ENCODE measurements at places on chromosomes 4 and X.

GRCh38 chrX:102341867-102342266 is 94.9 kb downstream of the NXF2 start:
- no peak for DNase-seq

DNA sequence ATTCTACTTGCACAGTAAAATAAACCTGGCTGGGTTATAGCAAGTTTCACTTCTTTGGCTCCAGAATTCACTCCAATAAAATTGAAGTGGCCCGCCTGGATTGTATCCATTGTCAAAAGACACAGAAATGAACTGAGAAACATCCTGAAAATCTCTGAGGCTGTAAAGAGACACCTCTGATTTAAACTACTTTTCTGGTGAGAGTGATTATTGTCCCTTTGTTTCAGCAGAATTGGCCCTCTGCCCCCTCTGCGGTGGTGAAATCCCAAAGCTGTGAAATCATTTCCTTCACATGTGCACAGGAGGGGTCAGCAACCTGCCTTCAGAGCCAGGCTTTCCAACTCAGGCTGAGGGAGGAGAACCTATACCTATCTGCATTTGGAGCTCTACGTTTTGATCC is 23.0 kb downstream of the GAB3 start:
- DNase-seq, result no peak

DNA sequence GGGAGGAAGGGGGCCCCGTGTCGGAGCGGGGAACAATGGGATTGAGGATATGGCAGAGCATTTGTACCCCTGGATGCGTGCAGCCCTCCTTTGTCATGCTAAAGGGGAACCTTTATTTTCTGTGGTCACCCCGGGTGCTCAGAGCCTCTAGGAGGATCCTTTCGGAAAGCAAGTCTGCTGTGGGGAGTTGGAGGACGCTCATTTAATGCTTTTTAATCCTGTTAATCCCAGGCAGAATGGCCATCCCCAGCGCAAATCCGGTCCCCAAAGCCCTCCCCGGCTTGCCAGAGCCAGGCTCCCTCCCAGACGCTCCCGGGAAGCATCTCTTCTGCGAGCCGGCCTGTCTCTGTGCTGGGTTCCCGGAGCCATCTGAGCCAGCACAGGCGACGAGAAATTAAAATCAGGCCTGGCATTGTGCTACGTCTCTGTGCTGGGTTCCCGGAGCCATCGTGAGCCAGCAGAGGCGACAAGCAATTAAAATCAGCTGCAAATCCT is 113.2 kb upstream of the PPP2R3B start:
- DNase-seq, result no peak

DNA sequence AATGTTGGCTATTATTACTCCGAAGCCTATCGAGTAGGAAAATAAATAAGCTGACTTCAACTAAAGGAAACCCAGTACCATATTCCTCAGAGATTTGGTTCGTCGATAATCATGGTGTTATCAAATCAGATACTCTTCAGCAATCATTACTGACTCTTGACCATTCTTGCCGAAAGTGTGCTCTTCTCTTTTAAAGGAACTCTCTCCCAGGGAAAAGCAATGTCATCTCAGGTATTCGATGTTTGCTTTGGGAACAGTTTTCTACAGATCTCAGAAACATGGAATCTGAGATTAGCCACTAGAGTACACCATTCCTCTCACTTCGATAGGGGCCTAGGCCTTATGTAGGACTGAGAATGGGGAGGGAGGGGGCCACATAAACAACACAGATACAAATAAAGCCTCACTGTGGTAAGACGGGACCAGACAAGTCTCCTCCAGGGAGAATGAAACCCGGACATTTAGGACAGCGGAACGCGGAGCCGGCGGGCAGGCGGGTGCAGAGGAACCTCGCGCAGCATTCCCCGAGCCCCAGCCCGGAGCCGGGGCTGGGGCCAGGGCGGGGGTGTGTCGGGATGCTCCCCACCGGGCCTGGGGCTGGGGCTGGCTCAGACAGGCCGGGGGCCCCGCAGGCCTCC is 581 bp downstream of the DNAJB14 start:
- DNase-seq, result no peak

GRCh38 chrX:137565921-137566745 is at the start of gene ZIC3:
TSS of gene ZIC3 (plus strand) at chrX:137566127. CDS start at chrX:137566692, 565 bp downstream.
- DNase-seq, result no peak

GRCh38 chr4:111923786-111924185 is 221.5 kb upstream of the FAM241A start:
- no peak for DNase-seq

- DNase-seq, result no peak
These were observed 83.3 kb downstream of the C4orf33 start for GRCh38 chr4:129179276-129179675.

- no peak for DNase-seq
These were observed 127.9 kb downstream of the CHRDL1 start for GRCh38 chrX:110667706-110668105.

DNA sequence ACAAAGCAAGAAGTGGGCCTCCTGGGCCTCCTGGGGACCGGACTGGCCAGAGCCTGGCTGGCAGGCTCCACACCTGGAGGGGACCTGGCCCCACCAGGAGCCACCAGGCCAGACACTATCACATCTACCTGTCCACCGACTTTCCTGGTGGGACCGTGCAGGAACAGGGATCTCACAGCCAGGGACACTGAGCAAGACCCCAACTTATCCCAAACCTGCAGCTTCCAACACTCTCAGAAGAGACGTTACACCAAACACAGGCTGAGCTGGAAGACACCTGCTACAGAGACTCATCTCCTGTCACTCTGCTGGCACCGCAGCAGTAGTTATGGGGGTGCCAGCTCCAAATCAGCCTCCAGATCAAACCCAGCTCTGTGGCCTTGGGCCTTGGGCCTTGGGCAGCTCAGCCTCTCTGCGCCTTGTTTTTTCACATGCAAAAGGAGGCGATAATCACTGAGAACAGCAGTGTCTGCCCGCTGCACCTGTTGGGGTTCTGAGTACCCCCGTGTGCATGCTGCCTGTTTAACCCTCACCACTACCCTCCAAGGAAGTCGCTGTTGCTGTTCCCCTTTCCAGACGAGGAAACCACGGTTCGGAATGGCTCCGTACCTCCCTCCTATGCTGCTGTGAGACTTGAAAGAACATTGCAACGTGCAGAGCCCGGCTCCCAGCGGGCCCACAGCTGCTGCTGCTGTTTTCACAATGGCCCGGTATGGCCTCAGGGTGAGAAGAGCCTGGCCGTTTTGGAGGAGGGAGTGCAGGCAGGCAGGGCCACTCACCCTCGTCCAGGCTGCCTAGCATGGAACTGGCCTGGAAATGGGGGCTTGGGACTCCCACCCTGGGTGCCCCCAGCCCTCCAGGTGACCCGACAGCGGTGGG is 69.6 kb downstream of the ADRA2C start:
- DNase-seq, result no peak

DNA sequence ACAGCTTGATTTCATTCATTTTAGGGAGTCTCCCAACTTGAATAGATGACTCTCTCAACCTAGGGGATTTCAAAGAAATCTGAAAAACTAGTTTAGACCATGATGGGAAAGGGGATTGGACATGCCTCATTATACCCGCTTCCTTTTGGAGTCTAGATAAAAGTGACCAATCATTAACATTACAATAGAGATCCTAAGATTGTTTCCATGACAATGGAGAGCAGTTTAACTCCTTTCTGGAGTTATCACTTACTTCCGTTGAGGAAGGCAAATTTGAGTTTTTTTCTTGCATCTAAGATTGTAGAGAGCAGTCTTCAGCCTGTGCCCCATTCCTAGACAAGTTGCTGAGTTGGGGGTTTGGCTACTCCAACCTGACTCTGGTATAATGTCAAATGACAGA is 11.4 kb upstream of the IL15 start:
- no peak for DNase-seq

DNA sequence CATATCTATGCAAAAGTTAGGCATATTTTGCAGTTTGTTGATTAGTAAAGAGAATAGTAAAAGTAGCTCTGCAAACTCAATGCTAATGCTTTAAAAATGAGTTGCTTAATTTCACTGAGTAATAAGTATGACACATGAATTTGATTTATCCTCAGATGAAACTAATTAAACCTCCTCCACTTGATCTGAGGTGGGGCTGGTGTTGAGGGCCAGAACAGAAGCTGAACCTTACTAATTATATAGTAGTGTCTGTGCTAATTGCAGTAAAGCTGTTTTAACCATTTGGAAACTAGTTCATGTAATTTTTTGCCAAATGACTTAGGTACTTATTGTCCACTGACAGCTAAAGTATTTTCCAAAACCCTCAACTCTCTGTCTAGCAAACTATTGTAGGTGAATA is 7.7 kb upstream of the PGAM4 start:
- no peak for DNase-seq

GRCh38 chrX:129831091-129831885 is 12.4 kb downstream of the ZDHHC9 start:
- no peak for DNase-seq

- no peak for DNase-seq
These were observed 114.0 kb upstream of the SH3RF1 start for GRCh38 chr4:169384779-169385178.

- no peak for DNase-seq
These were observed 1325.7 kb upstream of the IGFBP7 start for GRCh38 chr4:58435871-58436270.

GRCh38 chrX:69123481-69123880 is 41.8 kb downstream of the PJA1 start:
- DNase-seq, result no peak

DNA sequence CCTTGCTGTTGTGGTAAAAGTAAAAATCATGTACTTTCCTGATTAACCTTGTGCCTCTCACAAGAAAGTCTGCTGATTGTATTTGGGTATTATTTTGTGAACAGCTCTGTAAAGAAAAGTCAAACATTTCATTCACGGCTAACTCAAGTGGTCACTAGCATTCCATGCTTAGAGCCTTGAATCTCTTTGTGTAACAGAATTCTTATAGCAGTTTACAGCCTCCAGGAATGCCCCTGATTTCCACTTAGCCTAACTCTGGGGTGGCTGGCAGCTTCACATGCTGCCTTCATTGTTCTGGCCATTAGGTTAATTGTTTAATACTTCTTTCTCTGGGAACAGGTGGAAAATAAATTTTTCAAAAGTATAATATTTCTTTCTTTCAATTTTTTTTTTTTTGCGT is 226.7 kb downstream of the RBMX2 start:
- no peak for DNase-seq

DNA sequence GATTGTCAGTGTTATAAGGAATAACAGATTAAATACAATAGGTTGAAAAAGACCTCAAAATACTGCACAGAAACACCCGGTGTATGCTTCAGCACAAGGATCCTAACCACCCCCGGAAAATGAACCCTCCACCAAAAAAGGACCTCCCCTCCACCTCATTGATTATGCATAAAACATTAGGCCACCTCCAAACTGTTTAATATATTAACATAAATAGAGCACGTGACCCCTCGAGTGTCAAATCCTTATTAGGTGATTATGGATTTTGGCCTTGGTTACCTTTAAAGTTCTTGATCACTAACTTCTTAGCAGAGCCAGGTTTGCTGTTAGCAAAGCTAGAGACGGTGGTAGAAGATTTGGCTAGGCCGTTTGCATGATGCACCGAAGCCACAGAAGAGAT is 958 bp downstream of the CUL4B start:
- DNase-seq, result no peak

DNA sequence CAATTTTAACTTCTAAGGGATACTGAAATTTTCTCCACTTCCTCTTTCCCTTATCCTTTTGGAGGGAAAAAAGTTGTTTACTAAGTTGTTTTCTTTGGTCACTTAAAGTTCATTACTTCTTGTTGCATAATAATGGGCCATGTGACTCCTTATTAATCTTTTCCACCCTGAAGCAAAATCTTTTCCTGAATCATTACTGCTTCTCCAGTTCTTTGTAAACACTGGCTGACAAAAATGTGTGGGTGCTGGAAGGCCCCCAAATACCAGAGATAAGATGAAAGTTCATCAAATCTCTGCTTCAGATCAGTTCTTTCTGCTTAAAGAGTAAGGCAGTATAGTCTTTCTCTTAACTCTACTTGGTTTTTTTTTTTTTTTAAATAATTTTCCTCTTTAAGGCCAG is 108.9 kb upstream of the NHS start:
- no peak for DNase-seq

DNA sequence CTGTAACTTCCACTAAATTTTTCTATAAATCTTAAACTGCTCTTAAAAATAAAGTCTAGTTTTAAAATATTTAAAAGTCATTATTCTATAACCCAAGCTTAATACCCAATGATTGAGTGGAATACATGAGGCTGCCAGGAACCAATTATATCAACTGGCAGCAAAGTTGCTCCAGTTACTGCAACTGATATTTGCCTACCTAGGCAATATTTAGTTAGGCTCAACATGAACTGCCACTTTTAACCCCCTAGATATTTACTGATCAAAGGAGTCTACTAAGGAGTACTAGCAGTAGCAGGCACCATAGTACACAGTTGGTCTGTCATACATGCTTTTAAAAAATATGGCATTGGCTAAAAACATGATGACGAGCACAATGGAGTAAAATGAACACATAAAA is 29.9 kb upstream of the RADX start:
- no peak for DNase-seq

GRCh38 chrX:1224954-1225353 is 12.5 kb upstream of the CRLF2 start:
- DNase-seq, result no peak

GRCh38 chr4:86130160-86130933 is 229.5 kb downstream of the MAPK10 start:
- no peak for DNase-seq

DNA sequence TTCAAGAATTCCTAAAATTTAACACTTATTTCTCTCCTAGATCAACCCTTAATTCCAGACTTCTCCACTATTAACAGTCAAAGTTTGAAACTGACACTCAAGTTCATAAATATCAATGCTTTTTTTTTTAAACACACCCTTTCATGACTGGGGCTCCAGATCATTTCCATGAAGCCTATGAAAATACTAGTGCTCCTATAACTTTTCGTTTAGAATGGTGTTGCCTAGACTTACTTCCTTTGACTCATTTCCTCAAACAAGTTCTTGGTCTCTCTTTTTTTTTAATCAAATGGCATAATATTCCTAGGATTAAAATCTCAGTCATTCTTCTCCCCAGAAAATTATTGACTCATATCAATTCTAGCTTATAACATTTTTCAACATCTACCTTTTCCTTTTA is 13.1 kb downstream of the ZMAT1 start:
- no peak for DNase-seq

DNA sequence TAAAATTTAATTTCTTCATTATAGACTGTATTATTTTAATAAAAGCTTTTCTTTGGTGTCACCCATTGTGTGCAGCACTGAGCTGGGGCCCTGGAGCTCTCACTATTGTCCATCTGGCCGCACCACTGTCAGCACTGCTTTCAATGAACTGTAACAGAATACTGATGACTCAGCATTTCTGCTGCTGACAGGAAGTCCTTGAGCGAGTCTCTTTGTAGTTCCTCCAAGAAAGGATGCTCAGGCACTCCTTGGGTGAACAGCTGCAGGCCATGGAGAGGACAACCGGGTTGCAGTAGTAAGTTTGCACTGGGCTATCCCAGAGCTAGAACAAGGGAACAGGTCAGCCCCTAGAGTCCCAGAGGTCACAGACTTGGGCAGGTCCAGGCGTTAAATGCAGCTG is 81.6 kb downstream of the SORBS2 start:
- no peak for DNase-seq

DNA sequence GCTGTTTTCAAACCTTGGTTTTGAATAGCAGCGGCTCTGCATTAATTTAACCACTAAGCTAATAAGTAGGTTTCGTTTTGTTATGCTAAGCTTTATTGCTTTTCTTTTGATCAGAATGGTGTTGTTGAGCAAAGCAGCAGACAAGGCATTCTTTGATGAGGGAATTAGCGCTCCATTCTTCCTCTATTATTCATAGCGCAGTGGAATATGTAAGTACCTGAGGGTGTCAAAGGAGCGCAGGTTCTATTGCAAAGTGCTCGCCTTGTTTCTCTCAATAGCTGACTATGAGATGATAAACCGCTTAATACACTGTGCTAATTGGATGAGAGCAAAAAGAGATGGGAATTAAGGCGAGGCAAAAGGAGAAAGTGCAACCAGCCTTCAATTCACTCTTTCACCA is 16.3 kb downstream of the ARX start:
- DNase-seq, result no peak
